AG04449 (cell line): ENCODE measurements at places on chromosomes 4 and X.
A peak's percentile ranks its signal among the peaks of the same experiment; 100 is the strongest.

GRCh38 chr4:78529569-78530209, 21.9 kb upstream of the ANXA3 start:
- DNase-seq = no peak

DNA sequence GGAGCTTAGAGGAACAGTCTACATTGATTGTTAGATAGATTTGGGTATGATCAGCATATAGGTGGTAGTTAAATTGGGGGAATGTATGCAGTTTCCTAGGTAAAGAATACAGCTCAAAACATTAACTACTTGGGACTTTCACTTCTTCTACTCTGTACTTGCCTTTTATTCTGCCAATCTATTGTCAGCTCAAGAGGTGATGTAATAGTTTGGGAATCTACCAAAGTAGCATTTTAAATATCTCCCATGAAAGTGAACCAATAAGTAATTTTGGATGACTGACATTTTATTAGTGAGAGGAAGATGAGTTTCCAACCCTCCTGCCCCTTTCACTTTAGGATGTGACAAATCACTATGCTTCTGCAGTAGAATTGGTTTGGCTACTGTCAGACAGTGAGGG, 43.4 kb downstream of the NUDT6 start:
- DNase-seq = no peak

GRCh38 chrX:70960730-70961129, 29.8 kb upstream of the SLC7A3 start:
- no peak for DNase-seq

GRCh38 chr4:144371485-144371884, 231.0 kb upstream of the GYPA start:
- DNase-seq = no peak

DNA sequence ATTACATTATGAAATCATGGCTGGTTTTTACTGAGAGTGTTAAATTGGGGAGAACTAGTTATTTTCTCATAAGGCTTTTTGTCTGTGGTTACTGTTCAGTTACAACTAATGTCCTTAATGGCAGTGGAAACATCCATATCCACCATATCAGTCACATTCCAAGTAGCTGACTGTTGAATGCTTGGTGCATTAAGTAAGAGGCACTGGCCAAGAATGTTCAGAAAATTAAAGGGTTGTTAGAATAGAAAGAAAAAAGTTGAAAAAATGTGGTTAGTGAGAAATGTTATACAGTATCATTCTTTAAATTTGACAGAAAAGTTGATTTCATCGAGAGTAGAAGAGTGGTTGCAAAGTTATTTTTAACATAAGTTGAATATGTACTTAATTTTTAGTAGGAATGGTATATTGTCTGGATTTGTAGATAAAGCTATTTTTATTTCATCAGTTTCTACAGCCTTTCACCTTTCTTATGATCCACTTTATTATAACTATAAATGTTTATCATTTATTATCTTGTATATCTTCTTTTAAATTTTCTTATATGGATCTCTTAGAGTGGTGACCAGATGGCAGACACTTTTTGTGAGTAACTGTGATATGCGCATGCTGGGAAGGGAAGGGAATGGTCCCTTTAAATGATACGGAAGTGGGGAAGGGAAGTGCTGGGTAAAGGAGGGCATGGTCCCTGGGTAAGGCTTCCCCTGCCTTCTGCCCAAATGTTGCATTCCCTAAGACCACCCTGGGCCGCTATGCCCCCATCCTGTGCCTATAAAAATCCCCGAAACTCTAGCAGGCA, 2407.1 kb downstream of the ARAP2 start:
- DNase-seq = peak; percentile 50

GRCh38 chrX:154486052-154486395, 391 bp downstream of the UBL4A start:
- no peak for DNase-seq

- DNase-seq = no peak
Observed at GRCh38 chr4:155042014-155042413, 166.4 kb upstream of the NPY2R start.

DNA sequence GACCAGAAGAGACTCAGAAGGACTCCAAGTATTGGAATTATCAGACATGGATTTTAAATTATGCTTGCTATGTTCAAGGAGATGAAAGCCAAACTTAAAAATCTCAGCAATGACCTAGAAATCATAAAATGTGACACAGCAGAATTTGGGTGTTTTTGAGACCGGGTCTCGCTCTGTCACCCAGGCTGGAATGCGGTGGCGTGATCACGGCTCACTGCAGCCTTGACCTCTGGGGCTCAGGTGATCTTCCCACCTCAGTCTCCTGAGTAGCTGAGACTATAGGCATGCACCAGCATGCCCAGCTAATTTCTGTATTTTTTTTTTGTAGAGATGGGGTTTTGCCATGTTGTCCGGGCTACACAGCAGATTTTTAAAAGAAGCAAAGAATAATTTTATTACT, 12.7 kb downstream of the TAB3 start:
- no peak for DNase-seq

DNA sequence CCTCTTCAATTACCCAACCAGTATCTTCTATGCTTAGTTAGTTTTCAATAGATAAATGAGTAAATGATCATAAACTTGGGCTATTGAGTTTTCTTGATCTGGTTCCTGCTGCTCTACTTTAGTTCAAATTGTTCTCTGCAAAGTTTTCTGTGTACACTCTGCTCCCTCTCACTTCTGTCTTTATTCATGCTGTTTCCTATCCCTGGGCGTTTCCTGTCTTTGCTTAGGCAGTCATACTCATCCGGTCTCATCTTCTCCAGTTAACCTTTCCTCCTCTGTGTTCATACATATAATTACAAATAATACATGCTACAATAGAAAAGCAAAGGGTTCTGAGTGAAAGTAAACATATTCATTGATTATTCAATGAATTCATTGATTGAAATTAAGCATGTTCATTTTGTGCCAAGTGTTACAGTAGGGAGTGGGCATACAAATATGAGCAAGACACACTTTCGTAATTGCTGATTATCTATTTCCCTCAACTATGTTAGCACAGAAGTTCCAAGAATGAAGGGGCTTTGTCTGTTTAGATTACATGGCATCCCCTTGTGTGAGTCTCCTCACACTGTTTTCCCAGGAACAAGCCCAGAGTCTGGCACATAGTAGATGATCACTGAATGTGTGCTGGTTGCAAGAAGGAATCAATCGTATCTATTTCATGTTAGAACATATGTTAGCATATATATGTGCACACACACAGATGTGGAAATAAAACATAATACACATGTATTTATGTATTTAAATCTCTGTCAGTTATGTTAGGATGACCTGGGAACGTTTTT, 1.1 kb downstream of the RAB39B start:
- no peak for DNase-seq

GRCh38 chr4:140212646-140213045, 58.7 kb upstream of the MAML3 start:
- no peak for DNase-seq

DNA sequence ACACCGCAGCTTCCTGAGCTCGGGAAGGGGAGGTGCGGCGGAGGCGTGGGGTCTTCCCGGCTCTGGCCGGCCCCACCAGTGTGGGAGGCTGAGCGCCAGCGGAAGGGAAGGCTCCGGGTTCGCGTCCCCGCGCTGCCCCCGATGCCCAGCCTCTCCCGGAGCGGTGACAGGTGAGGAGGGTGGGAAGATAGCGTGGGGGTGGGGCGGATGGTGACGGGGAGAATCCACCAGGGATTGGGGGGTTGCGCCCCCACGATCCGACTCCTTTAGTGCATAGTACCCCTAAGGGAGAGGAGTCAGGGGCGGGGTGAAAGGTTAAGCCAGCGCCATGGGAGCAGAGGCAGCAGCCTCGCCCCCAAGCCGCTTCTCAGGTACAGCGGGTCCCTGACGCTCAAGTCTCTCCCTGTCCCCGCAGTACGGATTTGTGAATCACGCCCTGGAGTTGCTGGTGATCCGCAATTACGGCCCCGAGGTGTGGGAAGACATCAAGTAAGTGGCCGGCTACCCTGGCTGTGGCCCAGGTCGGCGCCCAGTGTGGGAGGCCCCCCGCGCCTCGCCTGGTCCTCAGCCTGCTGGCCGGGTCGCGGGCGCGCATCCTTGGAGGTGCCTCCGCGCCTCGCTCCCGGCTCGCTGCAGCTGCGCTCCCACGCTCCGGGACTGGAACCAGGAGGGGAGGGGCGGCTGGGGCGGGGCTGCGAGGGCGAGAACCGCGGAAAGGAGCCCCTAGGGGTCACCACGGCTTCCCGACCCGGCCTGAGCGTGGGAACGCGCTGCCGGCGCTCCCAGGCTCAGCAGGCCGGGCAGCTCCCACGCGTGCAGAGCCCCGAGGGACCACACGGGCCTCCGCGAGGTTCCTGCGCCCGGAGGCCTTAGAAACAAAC, 791 bp downstream of the GUCY1B1 start:
- DNase-seq = no peak

GRCh38 chr4:149521611-149522425, 293.8 kb downstream of the IQCM start:
- DNase-seq = no peak

DNA sequence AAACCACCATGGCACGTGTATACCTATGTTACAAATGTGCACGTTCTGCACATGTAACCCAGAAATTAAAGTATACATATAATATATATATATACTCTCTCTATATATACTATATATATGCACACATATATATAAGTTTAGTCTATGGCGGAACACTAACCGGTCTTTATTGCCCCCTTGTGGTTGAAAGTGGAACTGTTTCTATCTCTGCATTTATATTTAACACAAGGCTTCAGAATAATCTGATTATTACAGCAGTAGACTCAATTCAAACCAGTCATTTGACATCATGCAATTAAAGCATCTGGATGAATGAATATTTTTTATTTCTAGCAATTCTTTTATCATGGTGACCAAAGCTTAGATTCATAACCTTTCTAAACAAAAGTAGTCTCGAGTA, 14.6 kb downstream of the RAB9B start:
- no peak for DNase-seq

- no peak for DNase-seq
Observed at GRCh38 chr4:123088501-123088900, 166.1 kb upstream of the NUDT6 start.

DNA sequence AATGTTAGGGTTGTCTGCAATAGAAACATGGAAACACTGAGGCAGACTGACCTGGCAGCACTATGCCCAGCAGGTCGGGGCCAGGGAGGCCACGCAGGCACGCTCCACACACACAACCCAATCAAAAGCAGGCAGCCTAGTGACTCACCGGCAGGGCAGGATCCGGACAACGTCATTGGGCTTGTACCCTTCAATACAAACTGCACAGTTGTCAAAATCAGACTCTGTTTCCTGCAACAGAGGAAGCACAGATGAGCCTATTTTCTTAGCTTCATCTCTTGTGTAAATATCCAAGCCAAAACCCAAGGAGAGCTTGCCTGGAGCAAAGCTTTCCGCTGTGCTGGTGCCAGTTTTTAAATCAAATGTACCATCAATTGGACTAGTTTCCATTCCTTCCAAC, 185.8 kb downstream of the RNF150 start:
- DNase-seq = no peak

GRCh38 chr4:98586291-98586961, 72.0 kb downstream of the TSPAN5 start:
- DNase-seq = no peak

DNA sequence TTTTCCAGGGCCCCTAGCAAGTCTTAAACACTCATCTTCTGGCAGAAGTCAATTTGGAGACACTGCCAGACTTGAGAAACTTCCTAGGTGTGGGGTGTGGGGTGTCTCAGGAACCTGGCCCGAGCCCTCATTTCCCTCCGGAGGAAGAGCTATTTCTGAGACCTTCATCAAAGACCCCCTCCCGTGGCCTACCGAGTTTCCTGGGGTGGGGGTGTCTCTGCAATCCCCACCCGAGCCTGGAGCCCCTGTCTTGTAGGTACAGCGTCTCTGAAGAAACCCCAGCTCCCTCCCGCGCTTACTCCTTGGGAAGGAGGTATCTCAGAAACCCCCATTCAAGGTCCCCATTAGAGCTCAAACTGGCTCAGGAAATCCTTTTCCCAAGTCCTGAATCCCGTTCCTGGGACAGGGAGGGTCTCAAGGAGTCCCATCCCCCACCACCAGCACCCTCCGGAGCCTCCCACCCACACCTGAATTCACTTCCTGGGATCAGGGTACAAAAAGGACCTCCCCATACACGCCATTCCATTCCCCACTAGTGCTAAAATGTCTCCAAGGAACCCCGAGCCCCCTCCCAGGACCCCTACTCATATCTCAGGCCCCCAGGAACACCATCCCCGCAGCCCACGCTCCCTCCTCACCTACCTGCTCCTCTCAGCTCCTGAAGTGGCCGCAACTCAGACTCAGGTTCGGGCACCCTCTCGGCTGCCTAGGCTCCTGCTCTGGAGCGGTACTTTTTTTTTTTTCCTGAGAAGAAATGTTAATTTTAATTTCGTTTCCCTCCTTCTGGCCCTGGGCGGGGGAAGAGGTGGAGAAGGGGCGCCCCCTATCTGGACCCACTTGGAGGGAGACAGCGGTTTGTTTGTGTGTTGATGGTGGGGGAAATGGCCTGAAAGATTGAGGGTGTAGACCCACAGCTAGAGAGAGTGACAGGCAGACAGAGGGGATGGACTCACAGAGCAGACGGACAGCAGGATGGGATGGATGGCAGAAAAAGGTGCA, 1.1 kb downstream of the SLC38A5 start:
- no peak for DNase-seq

DNA sequence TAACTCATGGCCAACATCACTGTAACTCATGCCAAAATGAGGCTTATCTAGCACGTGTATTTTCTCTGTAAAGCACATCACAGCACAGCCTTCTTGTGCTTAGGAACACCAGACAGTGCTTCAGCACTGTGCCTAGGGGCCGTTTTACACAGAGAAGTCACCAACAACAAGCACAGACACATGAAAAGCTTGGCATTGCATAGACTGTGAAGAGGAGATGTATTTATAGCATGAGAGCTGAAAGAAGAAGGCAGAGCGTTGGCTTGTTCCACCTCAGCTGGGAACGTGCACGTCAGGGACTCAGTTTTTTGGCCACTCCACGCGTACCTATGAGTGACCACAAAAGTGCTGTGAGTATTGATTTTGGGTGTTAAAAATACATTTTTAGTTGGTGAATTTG, 116.3 kb upstream of the SFRP2 start:
- DNase-seq = no peak

GRCh38 chr4:27714073-27714472, 853.4 kb downstream of the STIM2 start:
- DNase-seq = no peak

- peak; percentile 34 for DNase-seq
Observed at GRCh38 chr4:174260099-174260498, 23.4 kb downstream of the FBXO8 start.

DNA sequence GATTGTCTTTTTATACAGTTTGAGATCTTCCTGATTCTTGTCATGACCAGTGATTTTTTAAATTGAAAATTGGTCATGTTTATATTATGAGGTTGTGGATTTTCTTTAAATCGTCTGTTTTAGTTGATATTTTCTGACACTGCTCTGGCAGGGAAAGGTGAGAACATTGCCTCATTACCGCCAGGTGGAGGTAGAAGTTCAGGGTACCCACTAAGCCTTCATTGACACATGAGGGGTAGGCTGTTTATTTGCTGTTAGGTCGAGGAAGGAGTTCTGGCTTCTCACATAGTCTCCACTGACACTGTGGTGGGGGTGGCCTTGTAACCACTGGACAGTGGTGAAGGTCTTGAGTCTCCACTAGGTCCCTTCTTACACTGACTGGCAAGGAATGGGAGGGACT, 117.6 kb upstream of the GPR101 start:
- DNase-seq = no peak

- DNase-seq = no peak
Observed at GRCh38 chr4:3677748-3678070, 88.5 kb upstream of the ADRA2C start.

- no peak for DNase-seq
Observed at GRCh38 chr4:92362028-92362427, 58.3 kb downstream of the GRID2 start.
